ENCODE measurements at places on chromosomes 3 and 15.

- no peak for DNase-seq
Observed at GRCh38 chr3:155007729-155008128, 72.4 kb upstream of the MME start.

GRCh38 chr3:121520510-121520909 lies 25.3 kb downstream of the POLQ start:
- no peak for DNase-seq

GRCh38 chr3:123372686-123373473 lies 76.0 kb downstream of the ADCY5 start:
- DNase-seq = no peak

DNA sequence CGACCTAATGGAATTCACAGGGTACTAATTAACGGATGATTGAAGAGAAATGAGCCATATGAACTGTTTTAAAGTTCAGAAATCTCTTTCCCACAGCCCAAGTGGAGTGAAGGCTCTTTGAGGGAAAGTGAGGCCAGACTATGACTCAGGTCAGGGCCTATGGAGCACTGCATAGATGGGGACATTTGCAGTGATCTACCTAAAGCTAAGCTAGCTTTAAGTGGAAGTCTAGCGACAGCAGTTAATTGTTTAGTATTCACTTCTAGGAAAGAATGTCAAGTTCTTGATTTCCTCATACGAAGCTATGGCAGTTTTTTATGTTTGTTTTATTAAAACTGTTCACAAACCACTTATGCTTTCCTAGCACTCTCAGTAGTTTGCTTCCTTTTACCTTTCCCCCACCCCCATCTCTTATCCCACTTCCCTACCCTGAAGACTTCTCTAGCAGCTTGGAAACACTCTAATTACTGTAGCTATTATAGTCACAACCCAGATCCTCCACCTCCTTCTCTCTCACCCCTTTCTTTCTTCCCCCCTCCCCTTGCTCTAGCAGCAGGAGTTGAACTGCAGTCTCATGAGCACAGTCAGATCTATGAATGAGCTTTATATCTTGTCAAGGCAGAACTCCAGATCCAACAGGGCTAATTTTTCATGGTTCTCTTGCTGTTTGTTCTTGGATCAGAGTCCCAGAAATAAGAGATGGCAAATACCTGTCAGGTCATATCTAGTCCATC lies 6.2 kb downstream of the ZNF609 start:
- DNase-seq = no peak

GRCh38 chr3:105436687-105437086 lies 70.0 kb downstream of the ALCAM start:
- DNase-seq = no peak

GRCh38 chr3:88219138-88219792 lies 69.5 kb downstream of the C3orf38 start:
- peak; percentile 45 for DNase-seq

GRCh38 chr3:142844339-142844977 lies 44.4 kb downstream of the PCOLCE2 start:
- peak; percentile 62 for DNase-seq

- no peak for DNase-seq
Observed at GRCh38 chr15:36472672-36473071, 106.8 kb upstream of the CDIN1 start.

- DNase-seq = no peak
Observed at GRCh38 chr3:152610622-152611021, 224.3 kb upstream of the P2RY1 start.

GRCh38 chr3:184479426-184480126 lies 82.0 kb upstream of the EPHB3 start:
- no peak for DNase-seq

GRCh38 chr3:99256788-99257187 lies 355.3 kb upstream of the DCBLD2 start:
- no peak for DNase-seq

GRCh38 chr3:69762768-69763229 lies 23.5 kb downstream of the MITF start:
- no peak for DNase-seq

GRCh38 chr15:60528530-60528929 lies 49.6 kb upstream of the ICE2 start:
- peak; percentile 6 for DNase-seq

- no peak for DNase-seq
Observed at GRCh38 chr15:101175401-101175800, 76.4 kb downstream of the CHSY1 start.

GRCh38 chr3:64088408-64089205 lies 65.3 kb upstream of the PSMD6 start:
- peak; percentile 86 for DNase-seq

- no peak for DNase-seq
Observed at GRCh38 chr3:30551266-30551665, 55.1 kb upstream of the TGFBR2 start.

DNA sequence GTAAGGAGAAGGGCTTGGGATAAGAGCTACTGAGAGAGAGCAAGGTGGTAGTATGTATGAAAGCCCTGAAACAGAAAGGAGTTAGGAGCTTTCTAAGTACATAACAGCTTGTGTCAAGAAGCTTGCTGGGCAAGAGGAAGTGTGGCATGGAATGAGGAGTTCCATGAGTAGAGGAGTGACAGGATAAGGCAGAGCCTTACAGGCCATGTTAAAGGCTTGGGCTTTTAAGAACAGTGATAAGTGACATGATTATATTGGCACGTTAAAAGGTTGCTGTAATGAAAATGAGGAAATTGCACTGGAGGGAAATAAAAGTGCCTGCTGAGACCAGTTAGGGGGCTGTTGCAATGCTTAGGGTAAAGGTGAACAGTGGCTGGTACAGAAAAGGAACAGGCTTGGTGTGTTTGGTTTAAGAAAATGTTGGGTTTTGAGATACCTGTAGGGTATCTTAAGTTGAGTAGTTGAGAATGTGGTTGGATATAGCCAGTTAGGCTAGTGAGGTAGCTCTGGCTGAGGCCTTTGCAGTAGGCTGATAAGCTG lies 49.0 kb downstream of the MEF2A start:
- peak; percentile 9 for DNase-seq

GRCh38 chr3:123292321-123293310 lies 90.9 kb downstream of the SEC22A start:
- DNase-seq = no peak

DNA sequence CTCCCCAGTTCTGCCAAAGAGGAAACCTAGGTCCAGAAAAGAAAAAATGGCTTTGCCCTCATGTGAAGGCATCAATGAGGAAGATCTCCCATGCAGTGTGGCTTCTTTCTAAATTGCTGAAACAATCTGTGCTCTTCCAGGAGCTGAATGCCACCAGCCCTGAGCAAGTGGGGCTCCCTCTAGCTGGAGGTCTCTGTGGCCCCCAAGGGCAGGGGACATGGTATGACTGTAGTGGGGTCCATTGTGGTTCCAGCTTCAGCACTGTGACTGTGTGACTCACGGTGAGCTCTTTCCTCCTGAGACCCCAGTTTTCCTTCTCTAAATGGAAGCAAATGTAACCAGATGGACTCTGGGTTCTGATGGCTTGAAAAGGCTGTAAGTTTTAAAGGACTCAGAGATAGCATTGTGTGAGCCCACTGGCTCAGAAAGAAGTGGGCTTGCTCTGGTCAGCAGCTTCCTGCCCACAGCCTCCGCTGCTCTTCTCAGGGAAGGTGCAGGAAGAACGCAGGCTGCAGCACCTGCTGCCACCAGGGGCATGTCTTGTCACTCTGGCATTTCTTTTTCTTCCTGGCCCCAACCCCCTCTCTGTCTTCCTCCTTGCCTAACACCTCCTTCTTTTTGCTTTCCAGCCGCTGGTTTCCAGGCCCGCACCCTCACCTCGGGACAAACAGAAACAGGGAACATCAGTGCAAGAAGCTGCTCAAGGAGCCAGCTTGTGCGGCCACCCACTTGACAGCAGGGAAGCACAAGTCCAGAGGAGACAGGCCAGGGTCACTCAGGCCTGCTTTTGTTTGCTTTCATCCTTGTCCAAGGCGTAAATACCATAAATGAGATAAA lies 5.8 kb upstream of the CXCR6 start:
- DNase-seq = no peak

- DNase-seq = peak; percentile 87
Observed at GRCh38 chr3:155232605-155233004, 60.9 kb downstream of the STRIT1 start.

DNA sequence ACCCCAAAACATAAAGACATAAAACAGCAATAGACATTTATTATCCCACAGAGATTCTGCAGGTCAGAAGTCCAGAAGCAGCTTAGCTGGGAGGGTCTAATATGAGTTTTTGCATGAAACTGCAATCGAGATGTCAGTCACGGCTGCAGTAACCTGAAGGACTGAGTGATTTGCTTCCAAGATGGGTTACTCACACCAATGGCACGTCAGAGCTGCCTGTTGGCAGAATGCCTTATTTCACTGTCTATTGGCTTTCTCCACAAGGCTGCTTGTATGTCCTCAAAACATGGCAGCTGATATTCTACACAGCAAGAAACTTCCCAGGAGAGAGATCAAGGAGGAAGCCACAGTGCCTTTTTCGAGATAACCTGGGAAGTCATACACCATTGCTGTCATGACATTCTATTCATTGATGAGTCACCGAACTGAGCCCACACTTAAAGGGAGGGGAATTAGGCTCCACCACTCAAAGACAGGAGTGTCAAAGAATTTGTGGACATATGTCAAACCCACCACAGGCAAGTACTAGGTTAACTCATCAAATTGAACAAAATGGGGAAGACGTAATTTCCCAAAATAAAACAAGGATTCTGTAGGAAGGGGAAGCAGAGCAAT lies 122.2 kb downstream of the SYNPR start:
- DNase-seq = peak; percentile 15

- DNase-seq = no peak
Observed at GRCh38 chr3:40912461-40912860, 286.8 kb upstream of the CTNNB1 start.

GRCh38 chr15:84873997-84874396 lies 10.5 kb upstream of the SLC28A1 start:
- DNase-seq = no peak

DNA sequence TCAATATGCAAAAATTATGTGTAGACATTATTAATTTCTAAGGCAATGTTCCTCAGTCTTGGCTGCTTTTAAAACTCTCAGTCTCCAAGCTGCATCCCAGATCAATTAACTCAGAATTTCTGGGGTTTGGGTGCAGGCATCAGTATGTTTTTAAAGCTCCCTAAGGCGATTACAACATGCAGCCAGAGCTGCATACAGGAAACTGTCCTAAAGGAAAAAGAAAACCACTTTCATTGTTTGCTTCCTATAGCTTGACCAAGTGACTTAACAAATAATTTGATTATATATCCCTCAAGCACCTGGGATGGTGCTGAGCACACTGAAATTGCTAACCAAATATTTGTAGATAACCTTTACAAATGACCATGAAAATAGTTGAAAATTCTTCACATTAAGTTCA lies 194.7 kb downstream of the DTWD1 start:
- peak; percentile 48 for DNase-seq

Data from EH (cell line).